Lung (tissue), 17 donors: ENCODE measurements at places on chromosomes 1 and 21. TPM values are rescaled to one million over a fixed set of nuclear protein-coding genes. Genes with fewer than 3 reads are reported as not detected.

- no peak for DNase-seq
Measured at GRCh38 chr1:87197156-87197555, 131.5 kb upstream of the LMO4 start.

DNA sequence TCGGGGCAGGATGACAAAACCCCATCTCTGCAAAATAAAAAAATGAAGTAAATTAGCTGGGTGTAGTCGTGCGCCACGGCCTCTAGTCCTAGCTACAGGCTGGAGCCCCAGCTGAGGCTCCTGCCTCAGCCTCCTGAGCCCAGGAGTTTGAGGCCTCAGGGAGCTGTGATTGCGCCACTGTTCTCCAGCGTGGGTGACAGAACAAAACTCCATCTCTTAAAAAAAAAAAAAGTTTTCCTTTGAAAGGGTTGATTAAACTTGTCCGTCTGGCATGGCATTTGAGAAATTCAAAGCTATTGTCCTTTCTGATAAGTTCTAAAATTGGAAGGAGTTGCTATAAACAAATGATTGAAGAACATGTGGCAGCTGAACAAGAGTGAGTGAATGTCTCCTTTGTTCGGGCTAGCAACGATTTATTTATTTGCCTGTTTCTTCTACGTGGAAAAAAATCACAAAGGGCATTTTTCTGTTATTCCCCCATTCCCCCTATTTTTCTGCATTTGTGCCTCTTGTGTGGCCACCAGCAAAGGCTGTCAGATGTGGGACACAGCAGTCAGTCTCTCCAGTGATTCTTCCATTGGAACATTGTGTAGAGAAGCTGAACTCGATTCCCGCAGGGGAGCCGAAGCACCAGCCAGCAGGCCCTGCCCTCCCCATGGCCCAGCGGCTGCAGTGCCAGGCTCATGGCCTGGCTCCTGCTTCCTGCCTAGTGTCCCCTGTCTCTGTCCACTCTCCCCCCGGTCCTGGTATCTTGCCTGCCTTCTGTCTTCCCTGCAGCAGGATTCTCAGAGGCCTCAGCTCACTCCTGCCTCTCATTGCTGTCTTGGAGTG, 21.5 kb upstream of the PWP2 start:
- DNase-seq = no peak

The BACE2 gene
- 31.6 TPM for polyA plus RNA-seq

DNA sequence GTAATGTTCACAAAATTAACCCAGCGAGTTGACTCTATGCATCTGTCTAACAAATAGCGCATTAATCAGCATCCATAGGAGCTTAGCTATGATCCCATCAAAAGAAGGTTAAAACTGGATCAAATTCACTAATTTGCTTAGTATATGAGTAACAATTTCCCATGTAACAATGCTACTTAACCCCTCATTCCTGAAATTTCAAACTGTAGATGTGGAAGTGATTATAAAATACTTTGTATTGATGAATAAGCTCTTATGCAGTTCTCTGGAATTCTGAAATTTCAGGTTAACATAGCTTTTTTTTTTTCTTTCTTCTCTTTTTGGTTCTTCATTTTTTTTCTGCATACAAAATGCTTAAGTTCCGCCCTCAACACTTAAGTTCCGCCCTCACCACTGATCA, 1272.7 kb downstream of the KCNT2 start:
- no peak for DNase-seq

GRCh38 chr21:41302976-41303375, 13.6 kb upstream of the FAM3B start:
- no peak for DNase-seq

DNA sequence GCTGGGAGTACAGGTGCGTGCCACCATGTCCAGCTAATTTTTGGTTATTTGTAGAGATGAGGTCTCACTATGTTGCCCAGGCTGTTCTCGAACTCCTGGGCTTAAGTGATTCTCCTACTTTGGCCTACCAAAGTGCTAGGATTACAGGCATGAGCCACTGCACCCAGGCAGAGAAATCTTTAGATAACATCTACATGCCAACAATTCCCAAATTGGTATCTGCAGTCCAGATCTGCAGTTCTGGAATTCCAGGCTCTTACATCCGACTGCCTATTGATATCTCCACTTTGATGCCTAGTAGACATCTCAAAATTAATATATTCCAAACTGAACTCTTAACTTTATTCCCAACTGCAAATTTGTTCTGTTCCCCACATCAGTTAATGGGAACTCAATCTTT, 23.3 kb downstream of the INAVA start:
- no peak for DNase-seq
